ENCODE measurements at places on chromosomes 7 and 10.

DNA sequence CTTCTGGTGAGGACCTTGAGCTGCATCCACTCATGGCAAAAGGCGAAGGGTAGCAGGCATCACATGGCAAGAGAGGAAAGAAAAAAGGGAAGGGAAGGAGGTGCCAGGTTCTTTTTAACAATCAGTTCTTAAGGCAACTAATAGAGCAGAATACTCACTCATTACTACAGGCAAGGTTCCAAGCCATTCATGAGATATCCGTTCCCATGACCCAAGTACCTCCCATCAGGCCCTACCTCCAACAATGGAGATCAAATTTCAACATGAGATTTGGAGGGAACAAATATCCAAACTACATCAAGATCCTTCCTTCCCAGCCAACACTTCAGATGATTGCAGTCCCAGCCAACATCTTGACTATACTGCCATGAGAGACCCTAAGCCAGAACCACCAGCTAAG lies 38.9 kb upstream of the YAE1 start:
- no peak for DNase-seq

DNA sequence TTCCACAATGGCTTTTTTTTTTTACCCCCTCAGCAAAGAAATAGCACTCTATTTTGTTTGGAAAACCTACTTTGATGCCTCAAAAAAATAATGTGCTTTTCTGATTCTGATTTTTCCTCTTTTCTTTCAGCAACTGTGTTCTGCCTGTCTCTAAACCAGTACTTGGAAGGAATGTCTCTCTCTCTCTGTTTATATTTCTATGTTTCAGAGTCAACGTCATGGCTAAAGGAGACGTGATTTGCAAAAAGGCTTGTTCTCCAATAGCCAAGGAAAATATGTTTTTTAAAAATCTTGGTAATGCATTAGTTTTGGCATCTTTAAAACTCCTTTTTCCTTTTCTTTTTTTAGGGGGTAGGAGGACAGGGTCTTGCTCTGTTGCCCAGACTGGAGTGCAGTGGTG lies 56.0 kb upstream of the SDK1 start:
- DNase-seq = no peak

DNA sequence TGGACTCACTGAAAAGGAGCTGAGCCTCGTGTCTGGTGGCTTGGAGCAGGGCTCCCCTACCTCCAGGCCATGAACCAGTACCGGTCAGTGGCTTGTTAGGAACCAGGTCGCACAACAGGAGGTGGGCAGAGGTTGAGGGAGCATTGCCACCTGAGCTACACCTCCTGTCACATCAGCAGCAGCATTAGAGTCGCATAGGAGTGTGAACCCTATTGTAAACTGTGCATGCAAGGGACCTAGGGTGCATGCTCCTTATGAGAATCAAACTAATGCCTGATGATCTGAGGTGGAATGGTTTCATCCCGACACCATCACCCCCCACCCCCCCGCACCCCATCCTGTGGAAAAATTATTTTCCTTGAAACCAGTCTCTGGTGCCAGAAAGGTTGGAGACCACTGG lies 50.4 kb downstream of the TSPAN15 start:
- DNase-seq = no peak

DNA sequence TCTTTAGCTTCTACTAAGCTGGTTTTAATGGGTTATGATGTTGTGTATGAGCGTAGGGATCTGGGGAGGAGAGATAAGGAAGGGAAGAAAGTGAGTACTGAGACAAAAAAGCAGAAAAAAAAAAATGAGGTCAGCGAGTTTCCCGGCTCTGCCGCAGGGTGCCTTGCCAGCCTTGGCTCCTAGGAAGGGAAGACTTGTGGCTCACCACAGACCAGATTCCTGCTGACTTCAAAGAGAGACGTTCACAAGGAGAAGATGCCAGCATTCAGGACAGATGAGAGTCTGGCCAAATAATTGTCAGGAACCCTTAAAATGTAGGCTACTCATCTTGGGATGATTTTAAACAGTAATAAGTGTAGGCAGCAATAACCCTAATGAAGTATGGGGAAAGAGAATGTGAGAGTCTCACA lies 11.4 kb upstream of the FAS start:
- DNase-seq = no peak

DNA sequence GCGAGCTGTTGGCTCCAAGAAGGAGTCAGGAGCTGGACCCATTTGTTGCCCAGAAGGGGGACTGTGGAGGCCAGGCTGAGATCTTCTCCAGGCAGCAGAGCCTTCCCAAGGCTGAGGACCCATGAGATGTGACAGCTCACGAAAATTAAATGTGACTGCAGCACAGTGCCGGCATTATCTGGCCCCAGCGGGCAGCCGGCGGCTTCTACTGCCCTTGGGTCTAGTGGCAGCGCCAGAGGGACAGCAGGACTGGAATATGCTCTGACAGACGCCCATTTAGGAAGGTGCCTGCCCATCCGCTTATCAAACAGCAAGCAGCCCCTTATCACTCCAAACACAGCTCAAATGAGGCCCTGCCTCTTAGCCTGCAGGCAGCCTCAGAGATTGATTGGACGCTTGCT lies 122.9 kb upstream of the LYZL2 start:
- no peak for DNase-seq

- DNase-seq = no peak
These were observed 177.0 kb upstream of the KMT2E start for GRCh38 chr7:104836976-104837375.

- no peak for DNase-seq
These were observed 301.3 kb upstream of the NFE2L3 start for GRCh38 chr7:25850735-25851134.

GRCh38 chr10:28810057-28810870 lies 132.9 kb downstream of the BAMBI start:
- no peak for DNase-seq

DNA sequence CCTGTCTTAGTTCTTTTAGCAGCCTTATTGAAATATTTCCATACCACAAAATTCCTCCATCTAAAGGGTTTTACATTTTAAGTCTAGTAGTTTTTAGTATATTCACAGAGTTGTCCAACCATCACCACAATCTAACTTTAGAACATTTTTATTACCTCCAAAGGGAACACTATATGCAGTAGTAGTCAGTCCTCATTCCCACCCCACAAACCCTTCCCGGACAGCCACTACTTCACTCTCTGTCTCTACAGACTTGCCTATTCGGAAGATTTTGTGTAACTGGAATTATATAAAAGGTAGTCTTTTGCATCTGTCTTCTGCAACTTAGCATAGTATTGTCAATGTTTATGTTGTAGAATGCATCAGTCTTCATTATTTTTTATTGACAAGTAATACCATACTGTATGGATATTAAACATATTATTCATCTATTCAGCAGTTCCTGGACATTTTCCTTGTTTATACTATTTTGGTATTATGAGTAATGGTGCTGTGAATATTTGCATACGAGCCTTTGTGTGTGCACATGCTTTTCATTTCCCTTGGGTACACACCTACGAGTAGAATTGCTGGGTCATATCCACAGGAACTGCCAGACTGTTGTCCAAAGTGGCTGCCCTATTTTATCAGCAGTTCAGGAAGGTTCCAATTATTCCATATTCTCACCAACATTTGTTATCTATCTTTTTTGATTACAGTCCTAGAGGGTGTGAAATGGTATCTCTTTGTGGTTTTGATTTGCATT lies 60.9 kb upstream of the LANCL2 start:
- no peak for DNase-seq

- DNase-seq = no peak
These were observed 213.7 kb downstream of the ITGB1 start for GRCh38 chr10:32744321-32744720.
